Activated T-cell treated with anti-CD3 and anti-CD28 coated beads for 48 hours (primary cell): ENCODE measurements at places on chromosomes 7 and 10.
A peak's percentile ranks its signal among the peaks of the same experiment; 100 is the strongest.

DNA sequence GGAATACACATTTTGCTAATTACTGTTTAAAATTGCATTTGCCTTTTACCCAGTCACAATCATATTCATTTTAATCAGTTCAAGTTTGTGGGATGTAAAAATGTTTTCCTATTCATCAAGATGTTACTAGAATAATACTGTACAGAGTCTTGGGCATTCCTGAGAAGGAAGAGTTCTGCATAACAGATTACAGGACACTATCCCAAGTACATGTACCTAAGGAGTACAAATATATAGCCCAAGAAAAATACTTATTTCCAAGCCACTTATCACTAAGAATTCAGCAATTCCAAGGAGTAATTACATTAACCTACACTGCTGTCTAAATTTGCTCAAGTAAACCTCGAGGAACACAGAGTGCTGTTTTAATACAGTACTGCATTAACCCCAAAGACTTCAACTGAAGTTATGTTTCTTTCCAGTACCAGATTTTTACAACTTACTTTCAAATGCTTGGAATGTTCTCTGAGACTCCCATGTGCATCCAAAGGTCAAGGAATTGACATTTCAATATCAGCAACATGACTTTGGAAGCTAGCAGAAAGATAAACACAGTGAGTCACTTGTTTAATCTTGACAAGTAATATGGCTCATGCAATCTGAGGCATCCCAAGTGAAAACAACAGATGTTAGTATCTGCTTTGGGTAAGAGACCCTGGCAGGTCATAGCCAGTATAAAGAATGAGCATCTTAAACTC, 125.4 kb upstream of the BET1 start:
- DNase-seq, result no peak

- no peak for DNase-seq
Observed at GRCh38 chr7:43873300-43873699, 4.0 kb upstream of the MRPS24 start.

- no peak for DNase-seq
Observed at GRCh38 chr10:6516929-6517284, 63.2 kb downstream of the PRKCQ start.

DNA sequence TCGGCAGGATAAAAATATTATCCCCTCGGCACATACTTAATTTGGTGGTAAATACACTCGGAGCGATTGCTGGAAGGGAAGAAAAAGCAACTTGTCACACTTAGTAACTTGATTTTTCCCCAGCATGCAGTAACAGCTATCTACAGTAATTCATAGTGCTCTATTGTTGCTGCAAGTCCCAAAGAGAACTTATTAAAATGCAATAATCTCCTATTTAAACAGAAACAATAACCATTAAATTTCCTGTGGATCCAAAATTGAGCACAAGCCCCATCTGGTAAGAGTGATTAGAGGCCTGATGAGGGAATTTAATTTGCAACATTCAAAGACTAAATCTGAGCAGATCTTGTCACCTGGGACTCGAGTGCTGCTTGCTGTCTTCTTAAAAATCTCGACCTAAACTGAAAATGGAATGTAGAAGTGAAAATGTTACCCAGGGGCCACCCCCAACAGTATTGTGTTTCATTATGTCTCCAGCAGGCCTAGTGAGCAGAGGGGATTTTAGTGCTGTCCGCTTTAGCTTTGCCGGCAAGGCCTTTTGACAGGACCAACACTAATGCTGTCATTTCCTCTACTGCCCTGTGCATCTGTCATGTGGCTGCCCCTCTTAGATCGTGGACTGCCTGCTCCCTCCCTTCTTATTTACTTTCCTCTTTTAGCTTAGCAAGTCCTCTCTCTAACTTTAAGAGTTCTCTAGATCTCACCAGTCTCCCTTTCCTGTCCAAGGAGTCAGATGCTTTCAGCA, 639.7 kb downstream of the AUTS2 start:
- no peak for DNase-seq

- no peak for DNase-seq
Observed at GRCh38 chr7:17126413-17127268, 171.8 kb upstream of the AHR start.

GRCh38 chr7:156682928-156683327, 42.4 kb downstream of the RNF32 start:
- DNase-seq, result no peak

DNA sequence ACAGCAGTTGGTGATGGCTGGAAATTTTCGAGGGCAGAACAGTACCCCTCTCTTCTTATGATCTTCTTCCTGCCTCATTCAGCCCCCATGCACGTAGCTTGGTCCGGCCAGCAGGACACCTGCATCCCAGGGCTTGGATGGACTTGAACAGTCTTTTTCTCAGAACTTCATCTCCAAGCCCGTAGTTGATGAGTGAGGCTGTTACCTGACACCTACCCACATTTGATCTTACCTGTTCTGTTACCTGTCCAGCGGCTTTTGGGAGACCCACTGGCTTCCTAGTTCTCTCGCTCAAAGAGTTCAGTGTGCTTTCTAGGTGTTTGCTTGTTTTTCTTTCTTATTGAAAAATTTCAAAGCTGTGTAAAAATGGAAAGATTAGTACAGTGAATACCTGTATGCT, 212.2 kb downstream of the CUX1 start:
- no peak for DNase-seq

GRCh38 chr7:30846378-30846777, 65.3 kb upstream of the AQP1 start:
- no peak for DNase-seq

GRCh38 chr7:103380395-103381191, 33.1 kb downstream of the PSMC2 start:
- no peak for DNase-seq

DNA sequence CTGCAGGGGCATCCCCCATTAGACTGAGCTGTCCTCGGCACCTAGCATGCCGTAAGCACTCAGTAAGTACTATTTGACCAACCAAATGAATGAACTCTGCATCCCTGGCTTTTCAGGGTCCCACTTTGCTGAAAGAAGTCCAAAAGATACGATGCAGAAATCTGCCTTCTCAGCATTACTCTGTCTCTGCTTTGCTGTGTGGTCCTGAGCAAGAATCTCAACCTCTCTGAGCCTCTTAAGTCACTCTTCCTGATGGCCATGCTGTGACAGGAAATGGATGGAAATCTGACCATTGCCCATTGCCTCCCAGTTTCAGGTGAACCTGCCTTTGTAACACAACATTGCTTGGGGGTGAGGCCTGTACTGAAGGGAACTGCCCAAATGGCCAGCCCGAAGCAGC, 48.0 kb downstream of the GPAM start:
- no peak for DNase-seq

DNA sequence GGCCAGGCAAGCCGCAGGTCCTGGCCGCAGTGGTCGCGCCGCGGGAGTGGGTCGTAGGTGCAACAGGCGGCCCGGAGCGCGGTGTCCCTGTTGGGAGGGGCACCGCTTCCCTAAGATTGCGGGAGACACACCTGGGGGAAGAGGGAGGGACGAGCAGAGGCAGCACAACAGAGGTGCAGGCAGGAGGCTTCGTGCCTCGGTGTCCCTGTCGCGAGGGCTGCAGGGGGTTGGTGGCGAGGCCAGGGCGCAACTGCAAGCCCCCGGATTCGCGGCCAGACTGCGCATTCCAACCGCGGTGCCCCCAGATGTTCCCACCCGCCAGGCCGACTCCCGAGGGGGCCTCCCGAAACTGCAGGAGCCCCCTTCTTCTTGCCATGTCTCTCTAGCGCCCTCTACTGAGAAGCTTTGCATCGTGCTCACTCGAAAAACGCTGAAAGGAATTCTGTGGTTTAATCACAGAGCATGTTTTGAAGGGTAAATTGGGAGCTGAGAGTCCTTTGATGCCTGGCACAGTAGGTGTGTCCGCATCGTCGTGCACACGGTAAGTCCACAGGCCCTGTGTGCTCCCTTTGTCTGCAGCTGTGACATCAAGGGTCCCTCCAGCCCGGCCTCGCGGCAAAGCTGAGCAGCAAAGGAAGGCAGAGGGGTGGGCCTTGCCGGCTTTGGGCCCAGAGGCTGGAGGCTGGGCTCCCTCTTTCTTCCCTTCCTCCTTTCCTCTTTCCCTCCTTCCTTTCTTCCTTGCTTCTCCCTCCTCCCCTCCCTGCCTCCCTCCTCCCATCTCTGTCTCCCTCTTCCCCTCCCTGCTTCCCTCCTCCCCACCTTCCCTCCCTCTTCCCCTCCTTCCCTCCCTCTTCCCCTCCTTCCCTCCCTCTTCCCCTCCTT, 6.2 kb upstream of the MBL2 start:
- no peak for DNase-seq

- no peak for DNase-seq
Observed at GRCh38 chr10:120574981-120575380, 118.0 kb downstream of the PLPP4 start.

DNA sequence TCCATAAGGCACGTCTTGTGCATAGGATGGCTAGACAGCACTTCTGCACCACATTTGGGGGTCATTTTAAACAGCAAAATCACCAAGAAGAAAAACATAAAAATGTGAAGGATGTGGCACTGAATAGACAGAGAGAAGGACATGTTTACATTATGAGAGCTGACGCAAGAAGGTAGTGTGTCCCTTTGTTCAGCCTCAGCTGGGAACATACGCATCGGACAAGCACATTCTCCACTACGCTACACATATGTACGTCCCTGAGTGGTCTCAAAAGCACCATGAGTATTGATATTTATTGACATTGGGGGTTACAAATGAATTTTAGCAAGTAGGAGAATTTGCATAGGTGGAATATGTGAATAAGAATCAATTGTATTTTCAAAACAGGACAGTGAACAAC, 20.2 kb downstream of the DDC start:
- no peak for DNase-seq

GRCh38 chr10:94183666-94184264, 179.0 kb downstream of the NOC3L start:
- DNase-seq, result peak; percentile 5

DNA sequence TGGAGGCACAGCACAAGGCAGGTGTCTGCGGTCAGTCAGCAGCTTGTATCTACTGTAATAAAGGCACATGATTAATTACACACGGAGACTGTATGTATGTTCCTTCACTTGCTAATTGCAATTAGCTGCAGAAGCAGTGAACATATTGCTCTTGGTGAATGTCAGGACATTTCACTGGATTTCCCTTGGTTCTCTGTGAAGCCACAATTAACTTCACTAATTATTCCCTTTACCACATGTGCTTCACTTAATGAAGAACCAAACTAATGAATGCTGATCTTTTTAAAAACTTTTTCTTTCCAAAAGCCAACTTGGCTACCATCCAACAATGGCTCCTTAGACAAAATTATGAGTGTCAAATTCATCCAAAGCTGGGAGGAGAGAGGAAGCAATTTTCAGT, 290.7 kb downstream of the ADRA2A start:
- DNase-seq, result no peak

GRCh38 chr7:130468612-130469011, 23.3 kb upstream of the MEST start:
- no peak for DNase-seq

DNA sequence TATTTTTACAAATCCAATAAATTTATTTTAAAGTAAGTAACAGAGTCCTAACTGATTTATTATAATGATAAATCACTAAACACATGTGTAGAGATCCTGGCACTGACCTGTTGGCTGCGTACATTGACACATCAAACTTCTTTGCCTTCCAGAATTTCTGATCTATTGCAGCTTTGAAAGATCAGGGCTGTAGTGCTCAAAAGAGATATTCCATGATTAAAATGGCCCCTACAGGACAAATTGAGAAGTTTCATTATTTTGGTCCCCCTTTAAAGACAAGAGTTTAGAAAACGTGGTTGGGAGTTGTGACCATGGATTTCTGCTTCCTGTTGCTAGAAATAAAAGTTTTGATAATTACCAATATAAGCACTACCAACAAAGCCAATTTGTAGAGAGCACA, 87.7 kb upstream of the PDK4 start:
- DNase-seq, result no peak

DNA sequence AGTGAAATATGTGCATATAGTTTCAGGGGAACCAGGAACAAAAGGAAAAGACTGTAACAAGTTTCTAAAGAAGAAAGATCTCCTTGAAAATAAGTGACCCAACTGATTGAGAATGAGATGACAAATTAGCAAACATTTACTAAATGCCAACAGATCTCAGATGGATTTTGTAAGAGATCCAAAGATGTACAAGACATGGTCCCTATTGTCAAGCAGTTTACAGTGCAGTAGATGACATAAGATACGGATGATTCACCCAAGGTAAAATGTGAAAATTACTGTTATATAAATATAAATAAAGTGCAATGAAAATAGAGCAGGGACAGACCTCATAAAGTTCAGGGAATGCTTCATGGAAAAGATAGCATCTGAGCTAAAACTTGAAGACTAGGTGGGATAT, 121.5 kb upstream of the FZD1 start:
- no peak for DNase-seq

DNA sequence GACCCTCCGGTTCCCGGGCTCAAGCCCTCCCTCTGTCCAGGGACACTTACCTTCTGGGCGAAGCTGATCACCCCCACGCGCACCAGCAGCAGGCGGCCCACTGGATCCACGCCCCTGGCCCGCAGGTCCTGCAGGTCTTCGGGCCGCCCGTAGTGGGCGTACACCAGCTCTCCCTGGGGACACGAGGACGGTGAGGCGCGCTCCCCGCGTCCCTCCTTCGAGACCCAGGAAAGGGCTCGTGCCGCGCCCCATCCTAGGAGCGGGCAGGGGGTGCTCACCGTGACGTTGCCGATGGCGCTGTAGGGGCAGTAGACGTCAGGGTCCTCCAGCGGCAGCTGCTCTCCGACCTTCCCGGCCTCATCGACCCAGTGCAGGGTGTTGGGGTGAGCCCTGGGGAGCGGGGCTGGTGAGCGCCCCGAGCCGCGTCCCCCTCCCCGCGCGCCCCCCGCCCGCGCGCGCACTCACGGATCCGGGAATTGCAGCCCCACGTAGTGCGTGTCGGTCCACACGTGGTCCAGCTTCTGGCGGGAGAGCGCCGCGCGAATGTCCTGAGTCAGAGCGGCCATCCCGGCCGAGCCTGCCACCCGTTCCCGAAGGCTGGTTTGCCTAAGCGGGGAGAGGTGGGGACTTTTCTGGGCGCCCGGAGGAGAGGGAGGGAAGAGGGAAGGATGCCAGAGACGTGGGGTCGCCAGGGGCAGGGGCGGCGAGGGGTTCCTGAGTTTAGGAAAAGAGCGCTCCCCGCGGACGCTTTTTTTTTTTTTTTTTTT, 8.2 kb downstream of the TFR2 start:
- DNase-seq, result peak; percentile 63
